ENCODE measurements at places on chromosomes 3 and 15. TPM values are rescaled to one million over a fixed set of nuclear protein-coding genes. Genes with fewer than 3 reads are reported as not detected.

Gene USP4
- 76.5 TPM for total RNA-seq

Gene TMF1
- 32.2 TPM for total RNA-seq

Gene VPS18
- 12.1 TPM for total RNA-seq

Gene CYP8B1
- total RNA-seq: not detected

Gene CEP70
- total RNA-seq: 19.7 TPM

Gene COLQ
- 2.0 TPM for total RNA-seq

Gene LMAN1L
- 0.72 TPM for total RNA-seq

Gene LRRC2
- not detected for total RNA-seq

Gene CD200
- total RNA-seq: 23.5 TPM

Gene PAK6
- 1.2 TPM for total RNA-seq

Gene UBA5
- total RNA-seq: 53.8 TPM

Gene ROPN1
- total RNA-seq: not detected

Gene GALNT15
- total RNA-seq: not detected

Gene ARPIN
- total RNA-seq: not detected

Gene XCR1
- total RNA-seq: not detected

Gene TNNC1
- total RNA-seq: 14.4 TPM

Gene BMF
- total RNA-seq: 25.9 TPM

Gene WDR73
- 16.1 TPM for total RNA-seq

Data from activated T-cell treated with anti-CD3 and anti-CD28 coated beads, Interleukin-2, amount 50 U/mL, for 72 hours (primary cell).